ENCODE measurements at places on chromosomes 1 and 21. TPM values are rescaled to one million over a fixed set of nuclear protein-coding genes. Genes with fewer than 3 reads are reported as not detected.

The SPOCD1 gene
- 0.79 TPM for total RNA-seq

The ACTL8 gene
- total RNA-seq, result not detected

The KLHDC7A gene
- not detected for total RNA-seq

The GJB5 gene
- 42.8 TPM for total RNA-seq

The APCS gene
- total RNA-seq, result not detected

The RGS16 gene
- 0.11 TPM for total RNA-seq

The TTLL7 gene
- total RNA-seq, result 13.7 TPM

The KRTAP20-4 gene
- not detected for total RNA-seq

The PI4KB gene
- 76.3 TPM for total RNA-seq

The TMEM81 gene
- 0.65 TPM for total RNA-seq

The SLC5A9 gene
- total RNA-seq, result not detected

The SERPINC1 gene
- not detected for total RNA-seq

The S100A2 gene
- total RNA-seq, result 8.2 TPM

The ARHGEF11 gene
- total RNA-seq, result 36.1 TPM

The KAZN gene
- 11.8 TPM for total RNA-seq

The MTARC1 gene
- total RNA-seq, result 0.65 TPM

The KRTAP12-4 gene
- total RNA-seq, result not detected

The TMEM183A gene
- 130 TPM for total RNA-seq

The FMO4 gene
- total RNA-seq, result 4.8 TPM

The FALEC gene
- total RNA-seq, result not detected

The OLFML3 gene
- 834 TPM for total RNA-seq

The MYOCOS gene
- not detected for total RNA-seq

The GSTM1 gene
- not detected for total RNA-seq

The TLR5 gene
- 0.39 TPM for total RNA-seq

The PRR9 gene
- total RNA-seq, result 6.4 TPM

The CELA2B gene
- total RNA-seq, result not detected

The CCDC185 gene
- total RNA-seq, result not detected

The INSRR gene
- not detected for total RNA-seq

The RYR2 gene
- not detected for total RNA-seq

The PLEKHN1 gene
- 4.3 TPM for total RNA-seq

The HSD3B2 gene
- total RNA-seq, result not detected

The NECTIN4 gene
- 47.5 TPM for total RNA-seq

The RGS8 gene
- total RNA-seq, result not detected

The CD34 gene
- not detected for total RNA-seq

The LEPR gene
- total RNA-seq, result 14.1 TPM

The CFAP107 gene
- total RNA-seq, result not detected

The CD1E gene
- total RNA-seq, result not detected

The AXDND1 gene
- 0.79 TPM for total RNA-seq

The CYP4A22 gene
- not detected for total RNA-seq

The SDF4 gene
- total RNA-seq, result 117 TPM

The CAPN8 gene
- total RNA-seq, result under 0.01 TPM

The KRTAP12-3 gene
- total RNA-seq, result not detected

The NPL gene
- 1.3 TPM for total RNA-seq

The FBXO42 gene
- 21.4 TPM for total RNA-seq

The IL10 gene
- not detected for total RNA-seq

The ILDR2 gene
- total RNA-seq, result 0.79 TPM

The SYPL2 gene
- 0.11 TPM for total RNA-seq
